NT2/D1 (cell line): ENCODE measurements at places on chromosomes 3 and 15.

- no peak for DNase-seq
Observed at GRCh38 chr15:92883163-92883875, 16.8 kb upstream of the CHD2 start.

DNA sequence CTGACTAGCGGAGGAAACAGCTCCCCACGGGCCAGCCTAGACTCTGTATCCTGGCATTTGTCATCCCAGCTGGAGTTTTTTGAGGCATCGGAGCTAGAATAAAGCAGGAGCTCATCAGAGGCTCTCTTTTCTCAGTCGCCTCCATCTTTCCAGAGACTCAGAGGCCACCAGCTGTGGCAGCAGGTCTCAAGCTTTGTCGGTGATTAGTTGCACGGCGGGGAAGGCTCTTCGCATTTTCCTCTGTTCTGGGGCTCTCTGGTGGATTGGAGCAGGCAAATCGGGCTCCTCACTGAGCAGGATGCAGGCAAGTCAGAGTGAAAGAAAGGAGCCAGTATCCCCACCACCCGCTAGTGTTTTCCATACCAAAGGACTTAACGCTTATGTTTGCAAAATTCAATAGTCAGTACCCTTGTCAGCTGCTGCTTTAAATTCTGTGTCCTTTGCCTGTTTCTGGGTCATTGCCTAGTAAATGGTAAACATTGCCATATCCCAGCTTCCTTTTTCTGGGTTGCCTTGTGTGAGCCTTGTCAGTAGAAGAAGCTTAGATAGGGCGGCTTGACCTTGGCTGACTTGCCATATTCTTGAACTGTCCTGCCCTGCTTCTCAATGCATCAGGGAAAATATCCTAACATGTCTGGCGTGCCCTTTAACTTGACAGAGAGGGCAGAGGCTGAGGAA, 127.1 kb downstream of the PTPRG start:
- DNase-seq, result peak; percentile 96

DNA sequence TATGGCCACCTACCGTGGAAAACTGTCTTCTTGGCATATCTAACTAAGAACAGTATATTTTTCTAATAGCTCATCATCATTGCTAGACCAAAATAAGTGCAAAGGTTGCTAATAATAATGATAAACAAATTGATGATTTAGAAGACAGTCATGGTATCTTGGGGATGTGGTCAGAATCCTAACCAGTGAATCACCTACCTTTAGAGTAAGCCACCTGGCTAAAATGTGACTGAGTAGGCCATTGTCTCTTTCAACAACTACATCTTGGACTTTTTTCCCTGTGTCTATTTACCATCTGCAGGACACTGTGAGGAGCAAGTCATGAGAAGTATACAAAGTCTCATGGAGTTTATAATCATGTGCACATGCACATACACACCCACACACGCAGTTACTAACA, 273.5 kb upstream of the SEMA6D start:
- no peak for DNase-seq

- DNase-seq, result no peak
Observed at GRCh38 chr3:186991470-186991869, 61.1 kb downstream of the ST6GAL1 start.

DNA sequence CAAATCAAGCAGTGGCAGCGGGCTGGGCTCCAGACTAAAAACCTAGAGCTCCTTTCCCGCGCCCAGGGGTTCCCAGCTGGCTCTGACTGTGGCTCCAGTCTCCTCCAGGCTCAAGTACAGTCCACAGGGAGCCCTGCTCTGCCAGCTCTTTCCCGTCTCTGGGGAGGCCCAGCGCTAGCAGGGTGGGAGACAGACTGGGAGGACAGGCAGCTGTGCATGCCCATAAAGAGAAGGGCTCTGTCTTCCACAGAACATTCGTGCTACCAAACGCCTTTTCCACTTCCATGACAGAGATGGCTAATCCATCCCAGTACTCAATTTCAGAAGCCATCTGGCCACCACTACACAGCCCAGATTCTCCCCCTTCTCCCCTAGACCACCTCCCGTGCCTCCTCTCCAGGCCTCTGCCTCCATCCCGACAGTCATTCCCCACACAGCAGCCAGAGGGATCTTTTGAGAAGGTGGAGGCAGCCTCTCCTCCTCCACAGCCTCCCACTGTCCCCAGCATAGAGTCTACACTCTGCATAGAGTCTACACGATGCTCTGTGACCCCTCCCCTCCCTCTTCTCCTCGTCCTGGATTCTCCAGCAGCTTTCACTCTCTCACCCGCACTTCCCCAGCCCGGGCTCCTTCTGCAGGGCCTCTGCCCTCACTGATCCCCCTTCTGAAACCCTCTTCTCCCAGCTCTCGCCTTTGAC, 6.8 kb upstream of the DUSP7 start:
- DNase-seq, result no peak

- DNase-seq, result peak; percentile 92
Observed at GRCh38 chr15:72685925-72686794, at the start of the genes BBS4 and HIGD2B. Gene BBS4 (plus strand): TSS chr15:72686207. CDS start chr15:72686228, 21 bp downstream. Gene HIGD2B (minus strand): TSS chr15:72686182. CDS start chr15:72676374, 9,808 bp downstream.

DNA sequence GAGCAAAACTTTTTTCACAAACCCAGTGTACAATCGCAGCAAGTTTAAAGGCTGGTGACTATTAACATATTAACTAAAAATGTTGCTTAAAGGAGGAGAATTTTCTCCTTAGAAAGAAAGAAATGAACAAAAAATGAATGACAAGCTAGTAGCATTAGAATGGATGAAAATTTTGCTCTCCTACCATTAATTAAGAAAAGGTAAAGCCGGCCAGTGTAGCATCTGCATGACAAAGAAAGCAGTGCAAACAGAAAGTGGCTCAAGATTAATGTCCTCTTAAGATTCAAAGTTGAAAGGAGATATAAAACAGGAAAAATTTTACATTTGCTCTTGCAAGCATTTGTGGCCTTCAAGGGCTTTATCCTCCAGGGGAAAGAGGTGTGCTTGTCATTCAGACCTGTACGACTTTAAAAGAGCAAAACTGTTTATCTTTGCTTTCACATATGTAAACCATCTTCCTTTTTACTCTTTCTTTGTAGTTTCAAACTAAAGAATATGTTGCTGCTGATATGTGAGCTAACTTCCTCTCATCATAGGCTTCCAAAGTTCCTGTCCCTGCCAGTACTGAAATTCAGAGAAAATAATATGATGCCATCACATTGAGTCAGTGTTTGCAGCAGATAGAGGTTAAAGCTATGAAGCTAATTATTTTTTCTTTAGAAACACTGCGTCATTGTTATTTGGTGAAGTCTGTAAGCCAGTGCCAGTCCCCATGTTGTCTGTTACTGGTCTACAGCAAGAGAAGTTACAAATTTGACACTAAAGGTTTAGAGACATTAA, 439.1 kb upstream of the GRM7 start:
- DNase-seq, result no peak

DNA sequence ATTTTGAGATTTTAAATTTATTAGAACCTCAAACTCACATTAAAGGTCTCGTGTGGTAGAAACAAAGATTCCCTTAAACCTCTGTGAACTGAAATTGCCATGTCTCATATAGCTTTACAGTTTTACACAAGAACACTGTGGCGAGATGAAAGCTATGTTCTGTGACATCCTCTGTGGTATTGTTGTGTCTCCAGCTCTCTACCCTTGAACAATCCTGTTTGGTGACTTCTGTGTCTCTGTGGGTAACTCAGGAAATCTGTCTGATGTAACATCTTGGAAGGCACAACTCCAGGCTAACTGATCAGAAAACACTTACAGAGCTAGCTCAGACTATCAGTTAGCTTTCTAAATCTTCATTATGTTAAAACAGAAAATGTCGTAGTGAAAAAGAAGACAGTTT, 318.8 kb upstream of the GBE1 start:
- DNase-seq, result no peak

GRCh38 chr3:165439765-165440164, 243.6 kb upstream of the SLITRK3 start:
- no peak for DNase-seq

DNA sequence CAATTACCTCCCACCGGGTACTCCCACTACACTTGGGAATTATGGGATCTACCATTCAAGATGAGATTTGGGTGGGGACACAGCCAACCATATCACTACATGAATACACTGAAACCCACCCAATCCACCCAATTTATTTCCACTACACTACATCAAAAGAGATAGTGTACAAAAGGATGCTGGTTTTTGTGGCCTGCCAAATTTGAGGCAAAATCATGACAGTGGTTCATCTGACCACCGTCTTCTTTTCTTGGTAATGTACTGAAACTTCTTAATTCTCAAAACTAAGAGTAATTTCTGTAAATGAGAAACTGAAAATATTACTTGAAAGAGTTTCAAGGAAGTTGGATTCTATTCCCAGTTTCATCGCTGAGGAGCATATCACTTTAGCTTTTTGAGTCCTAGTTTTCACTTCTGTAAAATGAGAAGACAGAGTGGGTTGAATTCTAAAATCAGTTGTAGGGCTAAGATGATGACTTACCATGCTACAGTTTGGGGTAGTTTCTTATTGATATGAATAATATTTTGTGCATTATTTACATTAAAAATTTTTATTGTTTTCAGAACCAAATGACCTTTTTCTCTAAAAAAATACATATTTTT, 360.4 kb upstream of the CNTN6 start:
- no peak for DNase-seq

DNA sequence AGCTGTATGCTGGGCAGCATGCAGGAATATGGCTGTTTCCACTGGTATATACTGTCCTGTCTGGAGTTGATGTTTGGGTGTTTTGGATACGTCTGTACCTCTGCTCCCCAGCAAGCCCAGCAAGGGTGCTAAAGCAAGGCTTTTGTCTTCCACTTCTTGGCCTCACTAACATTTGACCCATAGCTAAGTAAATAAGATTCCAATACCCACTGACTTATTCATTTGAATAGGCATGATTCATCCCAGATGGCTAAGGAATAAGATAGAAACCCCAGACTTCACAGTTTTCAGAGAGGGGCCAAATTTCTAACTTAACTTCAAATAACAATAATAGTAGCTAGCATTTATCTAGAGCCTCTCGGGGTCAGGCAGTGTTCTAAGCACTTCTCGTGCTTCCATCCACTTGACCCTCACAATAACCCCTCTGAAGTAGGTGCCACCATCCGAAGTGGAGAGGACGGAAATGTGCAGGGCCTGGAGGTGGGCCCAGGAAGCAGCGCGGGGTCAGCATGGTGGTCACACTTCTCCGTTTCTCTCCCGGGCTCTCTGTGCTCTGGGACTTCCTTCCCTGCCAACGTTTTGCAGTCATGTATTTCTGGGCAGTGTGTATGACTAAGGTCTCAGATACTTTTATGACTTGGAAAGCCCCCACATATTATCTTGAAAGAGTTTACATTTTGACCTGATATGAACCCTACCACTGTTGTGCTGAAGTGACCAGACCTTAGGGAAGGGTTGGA, 39.3 kb downstream of the LRRK1 start:
- DNase-seq, result no peak

DNA sequence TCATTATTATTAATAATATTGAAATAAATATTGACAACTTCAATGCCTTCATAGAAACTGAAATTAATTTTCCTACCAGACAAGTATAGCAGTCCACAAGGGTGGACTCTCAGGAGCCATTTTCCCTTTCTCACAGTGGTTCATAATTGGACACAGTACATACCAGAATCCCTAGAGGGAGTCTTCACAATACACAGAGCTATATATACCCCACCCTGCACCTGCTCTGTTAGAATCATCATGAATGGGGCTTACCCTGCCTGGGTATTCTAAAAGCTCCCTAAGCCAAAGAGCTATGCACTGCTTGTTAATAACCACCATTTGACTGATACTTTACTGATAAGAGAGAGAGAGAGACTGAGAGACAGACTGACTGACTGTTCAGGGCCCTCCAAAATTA, 134.9 kb downstream of the FEZF2 start:
- no peak for DNase-seq

DNA sequence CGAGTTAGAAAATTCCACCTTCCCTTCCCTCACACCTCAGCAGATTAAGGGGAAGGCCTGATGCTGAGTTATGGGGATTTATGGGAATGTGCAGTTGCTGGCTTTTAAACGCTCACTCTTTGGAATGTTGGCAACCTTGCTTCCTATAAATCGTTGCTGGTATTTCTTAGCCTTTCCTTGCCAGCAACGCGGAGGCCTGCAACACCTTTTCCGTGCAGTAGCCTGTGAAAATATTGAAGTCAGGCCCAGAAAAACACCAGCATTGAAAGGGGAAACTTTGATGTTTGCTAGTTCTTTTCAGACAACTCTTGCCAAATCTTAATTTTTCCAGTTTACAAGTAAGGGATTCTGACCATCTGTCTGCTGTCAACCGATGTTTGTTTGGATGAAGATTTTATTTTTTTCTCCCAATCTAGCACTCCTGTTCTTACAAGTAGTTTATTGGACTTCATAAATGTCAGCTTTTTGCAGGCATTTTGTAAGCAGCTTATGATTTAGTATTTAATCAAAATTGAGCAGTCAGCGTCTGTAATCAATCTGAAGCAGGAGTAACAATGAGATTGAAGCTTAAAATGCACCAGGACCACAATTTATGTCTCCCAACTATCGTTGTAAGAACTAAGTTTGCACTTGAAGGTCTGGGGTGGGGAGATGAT, 251.0 kb downstream of the RPLP1 start:
- DNase-seq, result no peak

- DNase-seq, result peak; percentile 33
Observed at GRCh38 chr3:113736548-113737089, 9.4 kb downstream of the NAA50 start.

GRCh38 chr15:27500206-27500605, 529.2 kb downstream of the GABRG3 start:
- DNase-seq, result no peak
